ENCODE measurements at places on chromosomes 5 and 9.

- DNase-seq = no peak
Observed at GRCh38 chr5:74341221-74341620, 299.3 kb downstream of the ENC1 start.

- DNase-seq = no peak
Observed at GRCh38 chr5:6378766-6379103, 388 bp upstream of the MED10 start.

- DNase-seq = no peak
Observed at GRCh38 chr5:61344187-61344944, 12.3 kb downstream of the ZSWIM6 start.

GRCh38 chr5:96172436-96172835 lies 210.8 kb upstream of the ELL2 start:
- DNase-seq = no peak

- no peak for DNase-seq
Observed at GRCh38 chr5:179762781-179763176, 30.2 kb downstream of the MAML1 start.

- DNase-seq = no peak
Observed at GRCh38 chr5:151695464-151695863, 8.7 kb upstream of the SPARC start.

GRCh38 chr5:129481161-129481560 lies 21.1 kb downstream of the ADAMTS19 start:
- no peak for DNase-seq

GRCh38 chr5:2185646-2186471 lies 303.1 kb upstream of the IRX4 start:
- no peak for DNase-seq

DNA sequence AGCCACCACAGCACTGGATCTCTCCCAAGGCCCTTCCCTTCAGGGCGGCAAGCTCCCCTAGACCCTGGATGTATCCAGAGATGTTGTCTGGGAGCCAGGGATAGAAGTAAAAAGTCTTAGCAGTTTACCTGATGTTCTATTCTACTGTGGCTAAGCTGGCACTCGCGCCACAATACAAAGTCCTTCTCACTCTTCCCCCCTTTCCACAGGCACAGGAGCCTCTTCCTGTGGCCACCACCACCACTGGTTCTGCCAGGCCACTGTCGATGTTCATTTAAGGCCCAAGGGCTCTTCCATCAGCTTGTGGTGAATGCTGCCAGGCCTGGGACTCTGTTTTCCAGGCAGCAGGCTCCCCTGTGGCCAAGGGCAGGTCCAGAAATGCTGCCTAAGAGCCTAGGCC lies 33.7 kb downstream of the MEGF9 start:
- no peak for DNase-seq

- DNase-seq = no peak
Observed at GRCh38 chr5:131272724-131273123, 8.9 kb downstream of the CDC42SE2 start.
